Heart left ventricle (tissue), 16 donors: ENCODE measurements at places on chromosomes 5 and 9.

GRCh38 chr5:98069876-98070512, 703.5 kb upstream of the RGMB start:
- no peak for DNase-seq

DNA sequence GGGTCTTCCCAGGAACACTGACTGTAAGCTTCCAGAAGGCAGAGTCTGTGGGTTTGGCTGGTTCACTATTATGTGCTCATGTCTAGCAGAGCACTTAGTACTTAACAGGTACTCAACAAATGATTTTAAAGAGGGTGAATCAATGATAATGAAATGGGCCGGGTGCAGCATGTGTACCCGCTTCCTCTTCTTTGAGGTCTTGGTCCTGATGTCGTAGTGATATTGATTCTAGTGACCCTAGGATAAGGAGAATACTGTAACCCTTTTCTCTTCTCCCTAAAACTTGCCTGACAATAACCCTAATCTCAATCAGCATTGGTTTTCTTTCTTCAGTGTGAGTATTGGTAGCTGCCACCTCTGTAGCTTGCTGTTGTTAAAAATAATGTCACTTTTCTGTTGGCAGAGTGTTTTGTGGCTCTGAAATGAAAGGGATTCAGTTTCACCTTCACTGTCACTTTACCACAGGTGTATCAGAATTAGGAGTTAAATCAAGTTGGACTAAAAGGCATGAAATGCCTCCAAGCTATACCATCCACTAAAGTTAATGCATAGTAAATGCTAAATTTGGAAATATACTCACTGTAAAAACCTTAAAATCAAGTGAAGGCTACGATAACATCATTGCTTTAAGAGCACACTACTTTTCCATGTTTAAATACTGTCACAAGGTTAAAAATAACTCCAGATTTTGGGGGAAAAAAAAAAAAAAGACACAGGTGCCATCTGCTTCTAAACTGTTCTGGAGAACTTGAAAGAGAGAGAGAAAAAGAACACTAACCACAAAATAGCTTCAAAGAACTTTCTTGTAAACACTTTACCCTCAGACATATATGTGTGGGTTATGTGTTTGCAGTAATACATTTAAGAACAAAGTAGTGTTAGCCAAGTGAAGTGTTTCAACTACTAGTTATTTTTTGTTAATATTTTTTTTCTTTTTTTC, 6.0 kb downstream of the CAMK4 start:
- no peak for DNase-seq

- no peak for DNase-seq
Observed at GRCh38 chr5:69454460-69455249, 37.9 kb upstream of the OCLN start.

GRCh38 chr9:123426406-123426805, 70.4 kb downstream of the CRB2 start:
- no peak for DNase-seq

GRCh38 chr5:29197631-29198454, 1995.6 kb upstream of the CDH6 start:
- no peak for DNase-seq

GRCh38 chr5:28275931-28276330, 1237.5 kb upstream of the CDH9 start:
- no peak for DNase-seq

DNA sequence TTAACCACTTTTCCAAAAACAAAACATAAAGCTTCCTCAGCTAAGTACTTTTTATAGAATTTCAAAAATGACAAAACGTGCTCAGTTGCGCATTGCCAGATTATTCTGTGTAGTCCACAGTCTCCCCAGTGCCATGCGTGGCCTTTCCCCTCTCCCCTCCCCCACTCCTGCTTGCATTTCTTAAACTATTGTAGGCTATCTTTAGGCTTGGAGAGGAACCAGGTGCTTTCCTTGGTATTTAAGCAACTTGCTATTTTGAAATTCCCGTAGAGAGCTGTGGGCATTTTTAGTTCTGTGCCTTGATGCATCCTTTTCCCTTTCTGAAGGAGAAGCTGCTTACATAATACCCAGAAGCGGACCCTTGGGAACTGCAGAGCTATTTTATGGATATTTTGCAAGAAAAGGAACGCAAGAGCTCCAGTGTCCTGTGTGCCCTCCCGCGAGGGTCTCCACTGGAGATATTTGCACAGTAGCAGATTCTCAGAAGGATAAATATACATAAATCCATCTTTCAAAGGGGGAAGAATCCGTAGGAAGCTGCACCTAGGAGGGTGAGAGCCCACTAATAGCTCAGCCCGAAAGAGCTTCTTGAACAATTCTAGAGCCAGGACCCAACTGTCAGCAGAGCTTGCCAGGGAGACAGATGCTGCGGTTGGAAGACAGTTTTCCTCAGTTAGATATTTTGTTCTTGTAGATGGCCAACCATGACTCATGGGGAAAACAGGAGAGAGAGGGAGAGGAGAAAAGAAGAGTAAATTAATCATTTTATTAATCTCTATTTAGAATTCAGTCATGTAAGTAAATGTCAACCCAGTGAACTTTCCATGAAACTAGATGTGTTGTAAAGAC, 1298.3 kb upstream of the WWC1 start:
- no peak for DNase-seq

- DNase-seq = no peak
Observed at GRCh38 chr9:119284118-119284517, 85.1 kb downstream of the BRINP1 start.

DNA sequence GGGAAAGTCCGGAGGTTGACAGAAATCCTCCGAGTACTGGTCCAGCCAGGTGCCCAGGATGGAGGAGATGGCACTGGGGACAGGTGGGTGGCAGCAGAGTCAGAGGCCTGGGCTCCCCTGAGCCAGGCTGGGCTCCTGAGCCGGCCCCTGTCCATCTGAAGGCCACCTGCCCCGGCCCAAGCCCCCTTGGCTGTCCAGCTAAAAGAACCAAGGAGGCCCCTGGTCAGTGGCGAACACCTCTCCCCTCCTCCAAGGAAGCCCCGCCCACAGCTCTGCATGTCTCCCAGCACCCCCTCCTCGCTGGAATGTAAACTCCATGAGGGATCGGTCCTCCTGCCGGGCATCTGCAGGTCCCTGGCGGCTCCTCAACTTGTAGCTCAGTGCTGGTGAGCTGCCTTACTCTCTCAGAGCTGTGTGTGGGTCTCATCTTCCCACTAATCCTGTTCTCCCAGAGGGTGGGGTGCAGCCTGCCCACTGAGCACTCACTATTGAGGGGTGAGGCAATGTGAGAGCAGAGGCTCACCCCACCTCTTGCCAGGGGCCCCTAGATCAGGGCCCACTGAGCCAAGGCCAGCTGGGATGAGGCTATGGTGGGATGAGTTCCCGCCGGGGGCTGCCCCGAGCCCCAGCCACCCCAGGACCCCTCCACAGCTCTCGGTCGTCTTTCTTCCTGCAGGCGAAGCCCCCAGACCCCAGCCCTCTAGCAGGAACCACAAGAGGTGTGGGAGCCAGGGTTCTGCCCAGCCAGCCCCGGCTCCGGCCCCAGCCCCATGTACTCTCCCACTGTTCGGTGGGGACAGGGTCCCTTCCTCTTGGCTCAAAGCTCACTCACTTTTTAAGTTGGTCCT, 12.0 kb downstream of the RALGDS start:
- peak; percentile 14 for DNase-seq

- DNase-seq = peak; percentile 54
Observed at GRCh38 chr9:129497005-129497812, 123.7 kb downstream of the C9orf50 start.

DNA sequence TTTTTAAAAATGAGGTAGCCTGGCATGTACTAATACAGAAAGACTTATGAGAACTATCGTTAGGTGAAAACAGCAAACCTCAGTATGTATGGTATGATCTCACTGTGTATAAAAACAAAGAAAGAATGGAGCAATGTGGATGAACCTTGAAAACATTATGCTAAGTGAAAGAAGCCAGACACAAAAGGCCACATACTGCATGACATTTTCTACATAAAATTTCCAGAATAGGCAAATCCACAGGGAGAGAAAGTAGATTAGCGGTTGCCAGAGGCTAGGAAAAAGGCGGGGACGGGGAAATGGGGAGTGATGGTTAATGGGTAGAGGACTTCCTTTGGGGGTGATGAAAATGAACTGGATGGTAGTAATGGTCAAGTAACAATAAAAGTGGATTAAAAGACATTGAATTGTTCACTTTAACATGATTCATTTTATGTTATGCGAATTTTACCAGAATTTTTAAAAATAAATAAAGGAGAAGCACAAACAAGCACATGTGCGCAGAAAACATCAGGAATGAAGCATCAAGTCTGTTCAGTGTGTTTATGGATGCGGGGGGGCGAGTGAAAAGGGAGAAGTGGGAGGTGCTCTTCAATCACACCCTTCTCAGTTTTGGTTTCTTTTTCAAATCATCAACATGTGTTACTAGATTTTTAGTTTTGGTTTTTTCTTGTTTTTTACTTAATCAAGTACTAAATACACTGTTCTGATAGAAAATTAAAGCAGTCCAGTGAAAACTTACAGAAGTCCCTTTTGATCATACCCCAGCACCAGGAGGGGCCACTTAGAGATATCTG, 16.3 kb downstream of the ROR2 start:
- DNase-seq = no peak

- DNase-seq = no peak
Observed at GRCh38 chr9:26597542-26598149, 295.0 kb downstream of the CAAP1 start.

DNA sequence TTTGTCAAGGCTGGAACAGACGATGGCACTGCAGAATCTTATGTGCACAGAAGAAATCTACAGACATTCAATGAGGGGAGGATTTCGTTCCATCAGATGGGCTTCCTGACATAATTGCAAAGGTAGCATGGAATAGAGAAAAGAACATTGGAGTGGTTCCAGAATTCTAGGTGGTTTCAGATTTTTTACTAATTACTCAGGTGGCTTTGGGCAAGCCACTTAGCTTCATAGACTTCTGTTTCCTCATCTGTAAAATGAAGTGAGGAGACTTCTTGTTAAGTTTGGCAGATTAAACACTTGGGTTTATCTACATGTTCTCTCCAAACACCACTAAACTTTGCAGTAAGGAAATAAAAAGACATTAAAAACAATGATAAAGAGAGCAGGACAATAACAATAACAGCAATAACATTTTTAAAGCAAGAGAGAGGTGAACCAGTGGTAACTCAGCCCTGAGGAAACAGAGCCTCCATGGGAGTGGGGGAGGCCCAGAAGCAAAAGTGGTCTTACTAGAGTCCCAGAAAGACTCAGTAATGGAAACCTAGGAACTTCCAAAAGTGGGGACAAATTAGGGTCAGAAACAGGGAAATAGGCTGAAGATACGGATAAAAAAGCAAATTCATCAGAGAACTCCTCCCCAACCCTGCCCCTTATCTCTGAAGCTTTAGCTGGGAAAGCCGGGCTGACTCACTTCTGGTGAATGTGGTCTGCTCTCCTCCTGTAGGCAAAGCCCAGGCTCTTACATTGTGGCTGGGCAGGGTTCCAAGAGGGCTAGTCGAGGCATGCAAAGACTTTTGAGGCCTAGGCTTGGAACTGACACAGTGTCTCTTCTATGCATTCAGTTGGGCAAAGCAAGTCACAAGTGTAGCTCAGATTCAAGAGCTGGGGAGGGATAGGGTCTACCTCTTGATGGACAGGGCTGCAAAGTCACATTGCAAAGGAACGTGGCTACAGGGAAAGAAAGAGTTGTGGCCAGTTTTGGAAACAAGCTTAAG, 11.8 kb upstream of the ACTBL2 start:
- DNase-seq = peak; percentile 54

DNA sequence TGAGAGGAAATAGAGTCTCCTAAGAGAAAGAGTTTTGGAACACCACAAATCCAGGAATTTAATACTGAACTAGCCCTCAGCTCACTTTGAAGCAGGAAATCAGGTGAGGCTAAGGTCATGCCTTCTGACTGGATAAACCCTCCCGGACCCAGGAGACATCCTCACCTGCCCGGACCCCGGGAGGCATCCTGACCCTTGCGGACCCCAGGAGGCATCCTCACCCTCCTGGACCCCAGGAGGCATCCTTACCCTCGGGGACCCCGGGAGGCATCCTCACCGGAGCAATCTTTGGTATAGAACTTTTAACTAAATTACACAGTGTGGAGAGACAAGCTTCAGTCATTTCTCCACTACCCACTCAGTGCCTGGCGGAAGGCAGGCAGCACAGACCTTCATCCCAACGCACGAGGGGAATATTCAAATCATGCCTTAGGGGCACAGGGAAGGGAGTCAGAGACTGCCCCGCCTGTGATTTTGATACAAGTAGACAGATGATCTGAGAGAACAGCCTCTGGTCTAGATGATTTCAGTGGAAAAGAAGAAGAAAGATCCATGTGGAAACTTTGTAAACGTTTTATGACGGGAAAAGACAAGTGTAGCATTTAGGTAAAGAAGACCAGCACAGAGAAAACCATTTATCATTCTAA, 21.3 kb downstream of the STXBP1 start:
- DNase-seq = no peak

GRCh38 chr5:150746-151145, 40.5 kb upstream of the LRRC14B start:
- DNase-seq = no peak

DNA sequence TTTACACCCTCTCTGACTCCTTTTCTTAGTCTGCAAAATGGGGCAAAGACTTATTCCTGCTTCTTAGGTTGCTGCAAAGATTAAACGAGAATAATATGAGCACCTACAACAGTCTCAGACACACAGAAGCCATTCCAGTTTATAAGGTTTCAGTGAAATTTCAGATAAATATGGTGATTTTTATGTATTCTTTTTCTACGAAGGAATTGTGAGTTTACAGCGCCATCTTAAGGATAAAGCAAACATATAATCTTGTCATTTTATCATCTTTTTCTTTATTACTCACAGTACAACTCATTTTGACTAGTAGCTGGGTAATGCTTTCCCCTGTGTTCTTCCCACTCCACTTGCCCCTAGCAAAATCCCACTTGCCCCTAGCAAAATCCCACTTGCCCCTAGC, 29.2 kb upstream of the SMC5 start:
- no peak for DNase-seq

DNA sequence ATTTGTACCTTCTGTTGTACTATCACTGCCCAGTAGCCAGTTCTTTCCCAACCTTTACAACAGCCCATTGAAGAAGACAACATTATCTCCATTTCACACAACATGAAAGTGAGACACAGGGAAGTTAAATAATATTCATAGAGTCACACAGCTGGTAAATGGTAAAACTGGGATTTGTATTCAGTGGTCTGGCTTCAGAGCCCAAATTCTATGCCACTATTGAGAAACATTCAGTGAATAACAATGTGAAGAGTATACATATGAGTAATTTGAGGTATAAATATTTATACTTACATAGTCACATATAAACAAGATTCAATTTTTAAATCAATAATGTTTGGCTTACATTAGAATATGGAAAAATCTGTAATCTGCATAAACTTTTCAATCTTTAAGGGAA, 13.8 kb downstream of the SMIM15 start:
- no peak for DNase-seq

DNA sequence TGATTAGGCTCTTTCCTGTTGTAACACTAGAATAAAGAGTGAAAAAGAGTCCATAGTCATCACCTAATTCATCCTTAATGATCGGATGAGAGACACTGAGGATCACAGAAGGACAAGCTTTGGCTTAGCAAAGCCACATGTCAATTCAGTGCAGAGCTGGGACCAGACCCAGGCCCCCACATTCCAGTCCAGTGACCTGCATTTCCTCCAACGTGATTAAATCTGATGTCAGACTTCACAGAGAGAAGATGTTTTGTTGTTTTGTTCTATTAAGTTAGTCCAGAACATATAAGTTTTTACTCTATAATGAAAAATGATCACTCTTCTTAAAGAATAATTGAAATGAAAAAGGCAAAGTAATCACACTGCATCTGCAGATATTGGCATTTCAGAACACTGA, 377.9 kb upstream of the PAPPA start:
- no peak for DNase-seq
